Anterior cingulate cortex (tissue), 58 donors: ENCODE measurements at places on chromosomes 3 and 15.

GRCh38 chr15:66721501-66721937 is 19.5 kb downstream of the SMAD6 start:
- DNase-seq, result no peak

- no peak for DNase-seq
These were observed 36.7 kb upstream of the BDH1 start for GRCh38 chr3:197592361-197593045.

GRCh38 chr15:63466378-63467192 is 37.8 kb upstream of the USP3 start:
- DNase-seq, result no peak

DNA sequence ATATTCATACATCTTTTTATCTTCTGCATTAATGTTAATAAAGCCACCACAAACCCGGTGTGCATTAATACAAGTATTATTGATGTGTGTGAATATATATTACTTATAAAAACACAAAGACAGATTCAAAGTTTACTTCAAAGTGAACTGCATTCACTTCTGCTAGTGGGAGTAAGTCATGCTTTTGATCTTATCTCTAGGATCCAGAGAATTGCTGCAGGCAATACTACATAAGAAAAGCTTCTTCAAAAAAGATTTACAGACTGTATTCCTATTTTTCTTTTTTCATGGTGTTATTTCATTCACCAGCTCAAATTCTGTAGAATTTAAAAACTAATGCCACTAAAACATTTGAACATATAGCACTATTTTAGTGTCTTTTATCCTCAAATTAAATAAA is 87.5 kb upstream of the CBLB start:
- DNase-seq, result no peak

GRCh38 chr15:30962659-30963058 is 28.8 kb downstream of the MTMR10 start:
- DNase-seq, result no peak

DNA sequence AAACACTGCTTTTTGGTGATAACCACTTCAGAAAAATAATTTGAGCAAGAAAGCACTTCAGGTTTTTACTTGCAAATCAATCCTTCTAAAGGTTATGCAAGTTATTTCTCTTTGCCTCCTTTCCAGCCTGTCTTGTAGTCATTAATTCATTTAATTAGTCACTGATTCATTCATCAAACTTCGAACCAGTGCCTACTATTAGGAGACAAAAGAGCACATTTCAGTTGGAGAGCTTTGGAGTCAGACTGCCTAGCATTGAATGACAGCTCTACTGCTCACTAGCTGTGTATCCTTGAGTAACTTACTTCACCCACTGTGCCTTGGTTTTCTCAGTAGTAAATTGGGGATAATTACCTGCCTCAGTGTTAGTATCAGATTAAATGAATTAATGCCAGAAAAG is 14.9 kb upstream of the LRRC58 start:
- no peak for DNase-seq

DNA sequence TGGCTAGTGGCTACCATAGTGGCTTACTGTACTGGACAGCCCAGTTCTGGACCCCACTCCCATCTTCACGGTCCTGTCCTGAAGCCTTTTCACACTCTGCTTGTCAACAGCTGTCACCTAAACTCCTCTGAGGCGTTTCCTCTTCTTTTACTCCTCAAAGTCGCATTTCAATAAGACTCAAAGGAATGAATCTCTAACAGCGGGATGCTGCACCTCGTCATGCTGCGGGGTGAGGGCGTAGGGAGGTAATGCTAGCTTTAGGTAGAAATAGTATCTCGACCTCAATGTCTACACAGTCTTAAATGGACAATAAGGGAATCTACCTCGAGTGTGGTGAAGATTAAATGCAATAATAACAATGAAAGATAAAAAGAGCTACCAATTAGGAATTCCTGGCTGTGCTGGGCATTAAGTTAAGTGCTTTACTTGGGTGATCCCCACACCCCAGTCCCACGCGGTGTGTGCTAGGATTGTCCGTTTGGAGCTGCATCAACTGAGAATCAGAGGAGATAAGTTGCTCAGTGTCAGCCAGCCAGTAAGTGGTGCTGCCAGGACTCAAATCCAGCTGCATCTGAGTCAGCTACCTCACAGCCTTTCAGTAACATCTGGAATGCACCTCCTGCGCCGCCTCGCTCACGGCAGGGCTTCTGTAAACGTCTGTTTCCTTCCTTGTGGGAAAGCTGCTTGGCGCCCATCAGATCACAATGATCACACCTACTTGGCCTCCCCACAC is 14.0 kb downstream of the PLA2G4D start:
- no peak for DNase-seq

DNA sequence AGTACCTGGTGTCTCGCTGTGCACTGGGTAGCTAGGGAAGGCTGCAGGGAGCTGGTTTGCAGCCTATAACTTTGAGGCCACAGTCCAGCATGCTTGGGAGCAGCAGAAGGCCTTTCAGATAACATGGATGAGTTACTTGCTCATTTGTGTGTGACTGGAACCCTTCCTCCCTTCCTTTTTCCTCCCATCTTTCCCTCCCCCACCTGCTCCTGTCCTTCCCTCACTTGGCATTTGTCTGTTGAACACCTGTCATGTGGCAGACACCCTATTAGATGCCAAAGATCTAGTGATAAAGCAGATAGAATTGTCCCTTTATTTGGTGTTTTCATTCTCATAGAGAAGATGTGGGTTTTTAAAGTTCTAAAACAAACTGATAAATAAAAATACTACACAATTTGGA is 71.6 kb downstream of the LRTM1 start:
- DNase-seq, result no peak

GRCh38 chr3:137582484-137582883 is 181.6 kb upstream of the SOX14 start:
- DNase-seq, result no peak

DNA sequence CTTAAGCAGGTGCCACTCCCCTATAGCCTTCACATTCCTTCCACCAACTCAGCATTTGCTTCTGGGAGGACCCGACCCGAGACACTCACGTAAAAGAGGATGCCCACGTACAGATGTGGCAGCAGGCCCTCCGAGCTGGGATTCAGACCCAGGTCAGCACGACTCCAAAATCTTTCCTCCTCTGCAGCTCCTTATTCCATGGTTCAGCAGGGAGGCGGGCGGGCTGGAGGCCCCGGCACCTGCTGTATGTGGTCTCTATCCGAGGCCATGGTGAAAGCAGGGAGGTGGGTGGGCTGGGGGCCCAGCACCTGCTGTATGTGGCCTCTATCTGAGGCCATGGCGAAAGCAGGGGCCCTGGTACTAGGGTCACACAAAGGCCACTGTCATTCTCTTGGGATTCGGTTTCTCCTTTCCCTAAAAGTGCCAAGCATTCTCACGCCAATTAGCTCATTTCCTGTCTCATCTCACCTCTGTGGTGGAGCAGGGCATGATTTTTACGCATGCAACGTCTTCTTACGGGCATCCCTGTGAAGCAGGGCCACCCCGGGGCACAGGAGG is 5.9 kb upstream of the MUC4 start:
- no peak for DNase-seq

DNA sequence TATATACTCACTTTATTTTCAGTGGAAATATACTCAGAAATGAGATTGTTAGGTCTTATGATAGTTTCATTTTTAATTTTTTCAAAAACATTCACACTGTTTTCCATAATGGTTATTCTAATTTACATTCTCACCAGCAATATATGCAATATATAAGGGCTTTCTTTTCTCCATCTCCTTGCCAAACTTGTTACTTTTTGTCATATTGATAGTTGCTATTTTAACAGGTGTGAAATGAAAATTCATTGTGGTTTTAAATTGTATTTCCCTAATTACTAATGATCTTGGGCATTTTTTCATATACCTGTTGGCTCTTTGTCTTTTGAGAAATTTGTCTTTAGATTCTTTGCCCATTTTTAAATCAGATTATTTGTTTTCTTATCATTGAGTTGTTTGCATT is 325.2 kb downstream of the DIPK2A start:
- no peak for DNase-seq

DNA sequence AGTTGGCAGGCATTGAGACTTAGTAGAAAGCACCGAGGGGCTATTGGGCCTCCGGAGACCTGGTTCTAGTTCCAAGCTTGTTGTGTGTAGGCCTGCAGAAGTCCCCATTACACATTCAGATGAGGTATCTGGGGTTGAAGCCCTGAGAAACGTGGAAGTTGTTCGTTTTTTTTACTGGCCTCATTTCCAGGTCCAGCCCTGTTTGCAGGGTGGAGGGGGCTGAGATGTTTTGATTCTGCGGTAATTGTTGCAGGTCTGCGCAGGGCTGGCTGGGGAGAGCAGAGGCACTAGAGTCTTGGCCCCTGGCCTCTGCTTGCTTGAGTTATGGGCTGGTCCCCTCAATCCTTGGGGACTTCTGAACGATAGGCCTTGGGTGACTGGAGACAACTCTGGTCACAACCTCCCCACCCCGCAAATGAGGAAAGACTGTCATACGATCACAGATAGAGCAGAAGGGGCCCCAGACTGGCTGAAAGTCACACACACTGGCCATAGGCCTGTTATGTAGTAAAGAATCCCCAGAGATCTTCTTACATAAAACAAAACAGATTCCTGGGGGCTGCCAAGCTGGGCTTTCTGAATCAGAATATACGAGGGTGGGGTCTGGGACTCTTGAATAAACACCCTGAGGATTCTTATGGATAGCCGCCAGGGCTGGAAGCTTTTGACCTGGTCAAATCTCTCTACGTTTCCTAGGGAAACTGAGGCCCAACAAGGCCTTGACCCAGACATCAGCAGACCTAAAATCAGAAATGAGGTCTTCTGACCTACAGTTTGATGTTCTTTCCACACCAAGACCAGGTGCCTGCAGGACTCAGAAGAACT is 15.6 kb downstream of the KBTBD13 start:
- DNase-seq, result no peak

DNA sequence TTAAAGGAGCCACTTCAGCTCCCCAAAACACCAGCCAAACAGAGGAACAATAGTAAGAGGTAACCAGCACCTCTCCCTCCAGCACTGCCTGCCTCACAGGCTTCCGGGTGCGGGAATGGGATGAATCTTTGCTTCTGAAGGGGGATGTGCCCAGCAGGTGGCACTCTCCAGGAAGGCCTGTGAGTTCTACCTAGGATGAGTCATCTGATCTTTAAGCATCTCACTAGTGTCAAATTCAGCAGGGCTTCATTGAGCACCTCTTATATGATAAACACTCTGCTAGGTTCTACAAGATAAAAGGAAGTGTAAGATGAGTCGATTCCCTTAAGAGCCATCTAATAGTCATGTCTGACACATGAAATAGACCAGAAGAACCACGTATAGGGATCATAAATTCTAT is 237.4 kb upstream of the UMPS start:
- peak; percentile 24 for DNase-seq

DNA sequence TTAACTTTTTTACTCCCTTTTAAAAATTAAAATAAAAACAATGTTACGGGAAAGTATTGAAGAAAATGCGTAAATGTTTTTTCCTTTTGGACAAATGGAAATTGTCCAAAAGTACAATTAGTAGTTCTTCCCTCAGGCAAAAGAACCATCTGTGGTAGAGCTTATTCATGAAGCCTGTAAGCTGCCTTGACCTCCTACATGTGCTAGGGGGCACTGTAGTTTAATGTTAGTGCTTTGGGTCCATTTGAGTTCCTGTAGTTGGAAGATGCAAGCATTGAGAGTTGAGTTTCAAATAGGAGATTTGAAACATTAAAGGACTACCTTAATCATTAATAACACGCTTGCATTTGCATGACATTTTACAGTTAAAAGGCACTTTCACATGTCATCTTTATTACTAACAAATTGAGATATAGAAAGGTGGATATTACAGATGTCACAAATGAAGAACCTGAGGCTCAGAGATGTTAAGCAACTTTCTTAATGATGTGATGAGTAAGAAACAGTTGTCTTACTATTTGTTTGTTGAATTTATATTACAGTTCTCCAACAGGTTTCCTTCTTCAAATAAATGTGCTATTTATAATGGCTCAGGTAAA is 1.8 kb upstream of the ZNF385D start:
- DNase-seq, result no peak

DNA sequence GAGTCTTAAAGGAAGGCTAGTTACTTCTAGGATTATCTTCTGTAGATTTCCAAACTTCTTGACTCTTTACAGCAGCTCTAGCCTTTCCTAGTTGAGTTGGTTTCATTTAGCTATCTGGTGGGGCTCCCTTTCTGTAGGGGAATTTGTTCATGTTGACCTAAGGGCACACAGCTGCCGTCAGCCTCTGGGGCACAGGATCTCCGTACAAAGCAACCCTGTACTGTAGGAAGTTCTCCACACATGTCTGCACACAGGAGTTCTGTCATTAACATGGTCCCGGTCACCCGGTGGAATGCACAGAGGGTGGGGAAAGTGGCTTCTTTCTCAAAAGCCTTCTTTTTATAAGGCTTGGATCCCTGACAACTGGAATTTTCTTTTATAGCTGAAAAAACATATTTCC is 88.7 kb upstream of the TNIK start:
- no peak for DNase-seq

GRCh38 chr3:190911382-190911781 is 48.9 kb upstream of the GMNC start:
- no peak for DNase-seq

DNA sequence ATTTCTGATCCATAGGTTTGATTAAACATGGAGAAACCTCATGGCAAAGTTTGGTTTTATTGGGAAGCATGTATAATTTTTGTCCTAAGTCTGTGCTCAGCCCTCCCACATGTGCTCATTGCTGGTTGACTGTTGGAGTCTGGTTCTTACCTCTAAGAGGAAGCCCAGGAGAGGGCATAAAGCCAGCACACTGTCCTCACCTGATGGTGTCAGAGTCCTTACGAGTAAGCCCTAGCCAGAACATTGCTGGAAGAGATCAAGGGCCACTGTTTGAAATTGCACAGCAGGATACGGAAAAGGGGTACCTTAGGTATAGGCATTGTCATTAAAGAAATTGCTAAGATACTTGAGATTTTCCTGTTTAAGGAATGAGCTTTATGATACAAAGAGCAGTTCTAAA is 21.3 kb downstream of the MLH1 start:
- no peak for DNase-seq

DNA sequence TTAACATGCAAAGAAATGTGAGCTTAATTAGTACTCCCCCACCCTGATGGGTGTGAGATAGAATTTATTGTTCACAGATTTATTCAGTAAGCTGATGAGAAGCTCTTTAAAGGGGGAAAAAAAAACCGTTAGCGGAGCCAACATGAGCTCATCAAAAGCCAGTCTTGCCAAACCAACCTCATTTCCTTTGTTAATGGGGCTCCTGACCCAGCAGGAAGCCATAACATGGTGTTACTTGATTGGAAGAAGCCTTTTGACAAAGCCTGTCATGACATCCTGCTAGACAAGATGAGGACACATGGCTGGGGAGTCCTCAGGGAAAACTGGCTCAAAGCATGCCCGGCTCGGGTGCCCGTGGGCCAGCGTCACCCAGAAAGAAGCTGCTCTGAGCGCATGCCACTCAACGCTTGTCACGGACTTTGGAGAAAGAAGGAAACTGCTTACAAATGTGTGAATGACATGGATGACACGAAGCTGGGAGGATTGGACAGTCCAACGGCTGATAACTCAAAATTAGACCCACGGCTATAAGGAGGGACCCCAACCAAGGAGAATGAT is 64.6 kb downstream of the SLCO2A1 start:
- no peak for DNase-seq

GRCh38 chr3:109265295-109265694 is 51.0 kb downstream of the DPPA2 start:
- DNase-seq, result no peak

GRCh38 chr3:73808862-73809509 is 184.2 kb upstream of the PDZRN3 start:
- DNase-seq, result no peak

- DNase-seq, result no peak
These were observed 732.4 kb upstream of the DPPA4 start for GRCh38 chr3:110069761-110070160.
